Hepatocyte (in vitro differentiated cells): ENCODE measurements at places on chromosomes 1 and 21. TPM values are rescaled to one million over a fixed set of nuclear protein-coding genes. Genes with fewer than 3 reads are reported as not detected.

BSND gene
- total RNA-seq = 0.23 TPM in 1 of 2 replicates, not detected in the other

CENPL gene
- total RNA-seq = 6.1 and 8.4 TPM in 2 replicates

LAMC2 gene
- total RNA-seq = 73.5 and 76.3 TPM in 2 replicates

TPTE gene
- not detected in 2 replicates for total RNA-seq

LYPD8 gene
- not detected in 2 replicates for total RNA-seq

FAM72D gene
- 0.24 and 0.40 TPM in 2 replicates for total RNA-seq

GNAT2 gene
- 0.96 TPM in 1 of 2 replicates, not detected in the other for total RNA-seq

KRTAP10-12 gene
- total RNA-seq = not detected in 2 replicates

IFI44 gene
- 5.2 and 7.7 TPM in 2 replicates for total RNA-seq

CRP gene
- total RNA-seq = not detected in 2 replicates

DFFA gene
- total RNA-seq = 22.1 and 24.1 TPM in 2 replicates

HJV gene
- 5.7 and 6.7 TPM in 2 replicates for total RNA-seq

TEDDM1 gene
- total RNA-seq = not detected in 2 replicates

EPHA8 gene
- total RNA-seq = not detected in 2 replicates

LIN28A gene
- 0.43 and 0.64 TPM in 2 replicates for total RNA-seq

EVA1B gene
- total RNA-seq = 67.2 and 82.2 TPM in 2 replicates

SPATA45 gene
- 0.96 TPM in 1 of 2 replicates, not detected in the other for total RNA-seq

PLA2G5 gene
- 10.5 and 24.9 TPM in 2 replicates for total RNA-seq

OR2L13 gene
- total RNA-seq = not detected in 2 replicates

BCAR3 gene
- 20.4 and 22.6 TPM in 2 replicates for total RNA-seq

PLA2G2D gene
- total RNA-seq = not detected in 2 replicates

RGL1 gene
- 30.7 and 32.2 TPM in 2 replicates for total RNA-seq

NR1I3 gene
- 2.6 and 4.1 TPM in 2 replicates for total RNA-seq

TEX38 gene
- 0.16 TPM in 1 of 2 replicates, not detected in the other for total RNA-seq

MPZ gene
- 0.80 and 2.1 TPM in 2 replicates for total RNA-seq

IL23R gene
- 0.20 and 0.96 TPM in 2 replicates for total RNA-seq

GATAD2B gene
- 7.4 and 11.7 TPM in 2 replicates for total RNA-seq

MAN1C1 gene
- 19.9 and 20.6 TPM in 2 replicates for total RNA-seq

ATP1A2 gene
- total RNA-seq = 2.9 and 4.7 TPM in 2 replicates

NECTIN4 gene
- total RNA-seq = 5.9 and 7.0 TPM in 2 replicates

BRINP3 gene
- total RNA-seq = 37.9 and 47.0 TPM in 2 replicates

LCE1D gene
- total RNA-seq = not detected in 2 replicates

NPHP4 gene
- 5.4 and 6.0 TPM in 2 replicates for total RNA-seq

CFHR3 gene
- total RNA-seq = 1.7 and 1.8 TPM in 2 replicates

C1QB gene
- 7.9 and 10.3 TPM in 2 replicates for total RNA-seq

VCAM1 gene
- total RNA-seq = 82.8 and 85.3 TPM in 2 replicates

GOLT1A gene
- total RNA-seq = 13.6 and 26.6 TPM in 2 replicates

DNALI1 gene
- 11.5 TPM in 2 replicates for total RNA-seq

EPHB2 gene
- 11.9 and 18.3 TPM in 2 replicates for total RNA-seq

BEND5 gene
- 7.5 and 9.6 TPM in 2 replicates for total RNA-seq

ADAMTS5 gene
- total RNA-seq = 2.9 and 3.1 TPM in 2 replicates

FAM177B gene
- 0.40 and 1.7 TPM in 2 replicates for total RNA-seq

SASS6 gene
- 4.5 and 7.5 TPM in 2 replicates for total RNA-seq

ZNF669 gene
- 10.6 and 11.9 TPM in 2 replicates for total RNA-seq

ZMPSTE24 gene
- total RNA-seq = 56.1 and 58.9 TPM in 2 replicates
